ENCODE measurements at places on chromosomes 16 and 17.
A peak's percentile ranks its signal among the peaks of the same experiment; 100 is the strongest.

DNA sequence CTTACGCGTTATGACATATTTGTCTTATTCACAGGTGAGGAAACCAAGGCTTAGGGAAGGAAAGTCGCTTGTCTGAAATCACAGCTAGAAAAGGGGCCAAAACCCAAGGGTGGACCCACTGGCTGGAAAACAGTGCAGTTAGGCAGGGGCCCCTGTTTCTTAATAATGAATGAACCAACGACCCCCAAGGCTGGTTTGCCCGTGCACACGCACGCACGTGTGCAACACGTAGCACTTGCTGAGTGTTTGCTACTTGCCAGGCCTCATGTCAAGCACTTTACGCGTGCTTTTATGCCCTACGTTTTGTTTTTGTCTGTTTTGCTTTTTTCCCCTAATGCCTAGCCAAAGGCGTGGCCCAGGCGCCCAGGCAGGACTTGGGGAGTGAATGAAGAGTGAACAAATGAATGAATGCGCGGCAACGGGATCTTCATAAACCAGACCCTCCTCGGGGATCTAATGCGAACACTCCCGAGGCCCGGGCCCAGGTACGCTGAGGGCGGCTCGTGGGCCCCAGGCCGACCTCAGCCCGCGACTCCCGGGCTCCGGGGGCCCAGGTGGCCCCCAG is 571 bp upstream of the USP10 start:
- peak; percentile 0 for DNase-seq

DNA sequence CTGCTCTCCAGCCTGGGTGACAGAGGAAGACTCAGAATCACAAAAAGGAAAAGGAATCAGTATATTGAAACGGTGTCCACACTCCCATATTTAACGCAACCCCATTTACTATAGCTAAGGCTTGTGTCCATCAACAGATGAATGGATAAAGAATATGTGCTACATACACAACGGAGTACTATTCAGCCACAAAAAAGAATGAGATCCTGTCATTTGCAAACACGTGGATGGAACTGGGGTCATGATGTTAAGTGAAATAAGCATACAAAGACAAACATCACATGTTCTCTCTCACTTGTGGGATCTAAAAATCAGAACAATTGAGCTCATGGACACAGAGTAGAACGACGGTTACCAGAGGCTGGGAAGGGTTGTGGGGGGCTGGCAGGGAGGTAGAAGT is 55.1 kb downstream of the ZNF778 start:
- DNase-seq = no peak

DNA sequence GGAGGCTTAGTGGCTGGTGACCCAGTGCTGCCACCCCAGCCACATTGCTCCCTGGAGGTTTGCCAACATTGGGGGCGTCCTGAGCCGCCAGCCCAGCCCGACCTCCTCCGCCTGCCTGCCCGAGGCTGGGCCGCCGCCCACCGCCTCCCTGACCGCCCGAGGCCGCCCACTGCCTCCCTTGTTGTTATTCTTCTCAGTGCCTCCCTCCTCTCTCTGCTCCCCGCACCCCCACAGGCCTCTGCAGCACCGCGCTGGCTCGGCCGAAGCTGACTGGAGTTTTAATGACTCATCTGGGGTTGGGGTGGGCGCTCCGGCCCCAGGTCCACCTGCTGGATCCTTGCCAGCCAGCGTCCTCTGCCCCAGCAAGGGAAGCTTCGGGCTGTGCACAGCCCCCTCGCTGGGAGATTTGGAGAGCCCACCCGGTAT is 102.5 kb downstream of the RBFOX3 start:
- DNase-seq = no peak

DNA sequence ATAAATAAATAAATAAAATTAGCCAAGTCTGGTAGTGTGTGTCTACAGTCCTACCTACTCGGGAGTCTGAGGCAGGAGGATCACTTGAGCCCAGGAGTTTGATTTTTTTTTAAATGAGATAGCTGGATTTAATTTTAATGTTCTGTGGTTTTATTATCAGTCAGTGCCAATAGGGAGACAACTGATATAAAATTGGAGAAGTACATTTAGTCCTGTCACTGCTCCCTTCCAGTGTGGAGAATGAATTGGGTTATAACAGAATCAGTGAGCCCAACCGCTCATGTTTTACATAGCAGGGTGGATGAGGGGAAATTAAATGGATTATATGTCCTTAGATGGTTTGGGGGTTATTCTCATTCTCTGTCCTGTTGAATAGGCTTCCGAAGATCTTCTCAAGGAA is 6.2 kb downstream of the NME1 start:
- no peak for DNase-seq
